ENCODE measurements at places on chromosomes 7 and 10. TPM values are rescaled to one million over a fixed set of nuclear protein-coding genes. Genes with fewer than 3 reads are reported as not detected.
A peak's percentile ranks its signal among the peaks of the same experiment; 100 is the strongest.

DNA sequence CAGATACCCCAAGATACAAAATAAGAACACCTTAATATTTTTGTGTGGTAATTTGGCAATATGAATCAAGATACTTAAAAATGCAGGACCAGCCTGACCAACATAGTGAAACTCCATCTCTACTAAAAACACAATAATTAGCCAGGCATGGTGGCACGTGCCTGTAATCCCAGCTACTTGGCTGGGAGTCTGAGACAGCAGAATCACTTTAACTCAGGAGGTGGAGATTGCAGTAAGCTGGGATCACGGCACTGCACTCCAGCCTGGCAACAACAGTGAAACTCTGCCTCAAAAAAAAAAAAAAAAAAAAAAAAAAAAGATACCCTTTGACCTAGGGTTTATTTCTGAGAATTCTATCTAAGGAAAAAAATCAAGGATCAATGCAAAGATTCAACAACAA lies 450.7 kb downstream of the SORCS1 start:
- DNase-seq: no peak

GRCh38 chr7:53214463-53214862 lies 179.0 kb downstream of the POM121L12 start:
- DNase-seq: no peak

- no peak for DNase-seq
These were observed 90.7 kb downstream of the APBB1IP start for GRCh38 chr10:26528715-26529393.

- DNase-seq: no peak
These were observed 1.0 kb downstream of the AOAH start for GRCh38 chr7:36723291-36723690.

- no peak for DNase-seq
These were observed 8.4 kb downstream of the PLCE1 start for GRCh38 chr10:94002156-94002555.

DNA sequence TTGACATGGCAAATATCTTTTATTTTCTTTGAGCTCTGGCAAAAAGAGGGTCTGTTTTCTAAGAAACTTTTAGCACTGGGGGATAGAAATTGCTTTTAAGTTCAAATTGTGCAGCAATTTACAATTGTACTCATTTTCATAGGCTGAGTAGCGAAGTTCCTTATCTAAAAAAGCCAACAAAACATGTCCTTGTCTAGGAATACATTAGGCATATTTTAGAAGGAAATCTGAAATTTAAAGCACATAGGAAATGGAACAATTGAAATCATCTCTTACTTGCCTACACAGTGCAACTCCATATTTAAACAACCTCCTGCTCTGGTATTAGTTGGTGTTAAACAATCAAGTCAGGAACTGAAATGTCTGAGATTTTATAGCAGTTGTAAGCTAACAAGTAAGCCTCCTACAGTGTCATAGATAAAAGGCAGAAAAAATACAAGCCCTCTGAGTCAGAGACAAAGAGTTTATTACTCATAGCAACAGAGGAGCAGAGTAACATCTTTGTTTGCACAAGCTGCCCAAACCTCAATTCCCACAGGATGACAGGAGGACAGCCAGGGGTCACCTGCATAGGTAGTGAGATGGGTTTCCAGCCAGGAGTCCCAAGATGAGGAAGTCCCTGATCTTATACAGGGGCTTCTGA lies 280.2 kb upstream of the HGF start:
- DNase-seq: no peak

DNA sequence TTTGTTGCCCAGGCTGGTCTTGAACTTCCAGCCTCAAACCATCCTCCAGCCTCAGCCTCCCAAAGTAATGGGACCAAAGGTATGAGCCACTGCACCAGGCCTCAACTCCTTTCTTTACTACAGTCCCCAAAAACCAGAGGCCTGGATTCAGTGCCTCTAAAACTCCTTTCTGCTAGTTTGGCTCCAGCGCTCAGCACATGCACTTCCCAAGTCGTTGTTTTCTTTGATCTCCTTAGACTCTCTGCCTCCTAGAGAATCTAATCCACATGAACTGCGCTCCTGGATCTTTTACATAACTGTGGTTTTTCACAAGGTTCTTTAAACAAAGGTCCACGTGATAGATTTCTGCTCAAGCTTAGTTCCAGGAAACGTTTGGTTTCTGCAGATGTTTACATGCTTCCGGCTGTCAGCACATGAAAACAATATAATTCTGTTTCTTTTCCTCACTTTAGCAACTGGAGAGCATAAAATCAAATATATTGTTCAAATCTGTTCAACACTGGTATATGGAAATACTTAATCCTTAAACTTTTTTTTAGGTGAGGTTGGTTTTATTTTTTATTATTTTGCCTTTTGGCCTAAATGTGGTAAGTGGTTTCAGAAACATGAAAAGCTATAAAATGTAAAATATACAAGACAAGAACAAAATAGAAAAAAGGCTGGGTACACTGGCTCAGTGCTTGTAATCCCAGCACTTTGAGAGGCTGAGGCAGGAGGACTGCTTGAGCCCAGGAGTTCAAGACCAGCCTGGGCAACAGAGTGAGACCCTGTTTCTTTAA lies 270.5 kb upstream of the MKLN1 start:
- DNase-seq: peak; percentile 68

DNA sequence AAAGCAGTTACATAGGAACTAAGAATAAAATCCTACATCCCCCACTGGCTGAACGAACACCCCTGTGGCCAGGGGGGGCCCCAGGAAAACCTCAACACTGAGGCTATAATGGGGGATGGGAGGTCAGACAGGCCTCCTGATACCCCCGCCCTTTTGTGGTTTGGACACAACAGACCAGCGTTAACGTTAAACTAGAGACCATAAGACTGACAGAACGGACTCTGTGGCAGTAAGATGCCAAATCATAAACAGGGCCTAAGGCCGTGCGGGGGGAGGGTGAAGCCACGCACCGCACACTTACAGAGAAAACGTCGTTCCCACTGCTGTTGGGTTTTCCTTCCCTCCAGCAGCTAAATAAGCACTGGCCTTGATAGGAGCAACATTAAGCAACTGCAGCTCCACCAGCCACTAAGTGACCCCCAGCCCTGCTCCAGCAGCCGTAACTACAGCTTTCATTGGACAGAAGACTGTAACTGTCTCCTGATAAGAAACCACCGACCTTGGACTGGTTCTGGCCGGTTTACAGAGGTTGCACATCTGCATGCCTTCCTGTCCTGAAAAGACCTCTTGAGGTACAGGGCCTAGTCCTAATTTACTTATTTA lies 3.4 kb upstream of the PPP2R2D start:
- no peak for DNase-seq

The CCDC3 gene
- 0.12 TPM for total RNA-seq

The TAS2R4 gene
- 1.1 TPM for total RNA-seq

The CFAP46 gene
- not detected for total RNA-seq

The VPS26A gene
- 40.5 TPM for total RNA-seq

The LIPM gene
- not detected for total RNA-seq

Measured in activated CD4-positive, alpha-beta T cell treated with anti-CD3 and anti-CD28 coated beads, Interleukin-2, amount 10 ng/mL, durations not matched to agents 7 days and 5 days (primary cell).